ENCODE measurements at places on chromosomes 1 and 21.

GRCh38 chr1:198934426-198934825, 295.6 kb downstream of the PTPRC start:
- DNase-seq = no peak

GRCh38 chr21:41570791-41571355, 62.9 kb upstream of the TMPRSS2 start:
- no peak for DNase-seq

DNA sequence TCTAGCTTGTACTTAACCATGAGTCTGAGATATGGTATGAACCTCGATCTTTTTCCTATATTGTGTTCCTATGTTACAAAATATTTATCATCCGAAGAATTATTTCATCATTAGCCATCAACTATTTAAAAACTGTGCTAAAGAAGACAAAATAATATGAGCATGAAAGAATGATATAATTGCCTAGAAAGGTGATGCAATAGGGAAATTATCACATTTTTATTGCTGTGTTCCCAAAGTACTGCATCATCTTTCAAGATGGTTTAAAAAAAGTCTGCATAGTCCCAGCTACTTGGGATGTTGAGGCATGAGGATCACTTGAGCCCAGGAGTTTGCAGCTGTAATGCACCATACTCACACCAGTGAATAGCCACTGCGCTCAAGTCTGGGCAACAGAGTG, 126.7 kb downstream of the APP start:
- no peak for DNase-seq

DNA sequence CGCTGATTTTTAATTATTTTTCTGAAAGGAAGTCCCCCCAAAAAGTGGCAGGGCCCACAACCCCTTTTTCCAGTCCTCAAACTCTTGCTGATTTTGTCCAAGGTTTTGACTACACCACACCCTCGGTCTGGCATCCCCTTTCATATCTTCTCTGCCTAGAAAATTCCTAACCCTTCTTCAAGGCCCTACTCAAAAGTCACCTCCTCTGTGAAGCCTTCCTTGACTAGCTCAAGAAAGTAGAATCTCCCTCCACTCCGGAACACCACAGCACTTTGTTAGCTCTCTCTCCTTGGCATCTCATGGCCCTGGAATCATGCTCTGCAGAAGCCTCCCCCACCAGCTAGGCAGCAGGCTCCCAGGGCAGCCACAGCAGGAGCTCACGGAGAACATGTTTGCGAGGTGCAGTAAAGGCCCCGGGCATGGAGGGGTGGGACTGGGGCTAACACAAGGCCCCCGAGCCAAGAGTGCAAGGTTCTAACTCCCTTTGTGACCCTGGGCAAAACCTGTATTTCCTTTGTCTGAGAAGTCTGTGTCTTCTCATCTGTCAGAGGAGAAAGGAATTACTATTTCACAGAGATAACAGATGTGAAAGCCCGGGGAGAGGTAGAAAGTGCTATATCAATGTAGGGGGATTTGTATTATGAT, 17.7 kb upstream of the S100A7 start:
- DNase-seq = no peak

- no peak for DNase-seq
These were observed 227.9 kb downstream of the RERE start for GRCh38 chr1:8589571-8589970.

GRCh38 chr1:234264832-234265231, 108.4 kb upstream of the COA6 start:
- no peak for DNase-seq

DNA sequence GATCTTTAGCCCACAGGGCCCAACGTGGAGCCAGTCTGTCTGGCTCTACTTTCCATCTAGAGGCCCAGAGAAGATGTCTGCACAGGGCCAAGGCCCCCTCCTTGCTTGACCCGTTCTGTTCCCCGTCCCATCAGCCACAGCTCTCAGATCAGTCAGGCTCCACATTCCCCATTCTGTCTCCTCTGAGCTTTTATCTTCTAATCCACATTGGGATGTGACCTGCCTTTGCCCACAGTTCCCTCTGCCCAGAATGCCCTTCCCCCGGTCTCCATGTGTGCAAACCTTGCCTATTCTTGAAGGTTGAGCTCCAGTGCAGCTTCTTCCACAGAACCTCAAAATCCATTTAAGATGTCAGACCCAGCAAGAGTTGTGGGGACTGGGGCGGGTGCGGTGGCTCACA, 53.3 kb upstream of the WASF2 start:
- no peak for DNase-seq

- no peak for DNase-seq
These were observed 639.5 kb downstream of the MATN1 start for GRCh38 chr1:30083800-30084464.
